Heart left ventricle (tissue), 16 donors: ENCODE measurements at places on chromosomes 7 and 10.

- H3K4me3 ChIP-seq: no peak overlapping the region
- no peaks in the 10 kb centered on the region for H3K4me1 ChIP-seq
- peaks cover 96% of the 10 kb centered on the region for H3K36me3 ChIP-seq
Observed at GRCh38 chr7:98996150-98996552, 117.8 kb downstream of the TRRAP start.

- no peaks in the 10 kb centered on the region for H3K36me3 ChIP-seq
- no peak for DNase-seq
- no peak overlapping the region for H3K27ac ChIP-seq
- no peaks in the 10 kb centered on the region for H3K27me3 ChIP-seq
- H3K4me3 ChIP-seq: no peak overlapping the region
- H3K4me1 ChIP-seq: peaks cover 13% of the 10 kb centered on the region
Observed at GRCh38 chr10:102211615-102212299, 14.3 kb upstream of the ELOVL3 start.

- DNase-seq: peak; percentile 10
- peaks cover 3% of the 10 kb centered on the region for H3K4me1 ChIP-seq
- no peak overlapping the region for H3K27ac ChIP-seq
Observed at GRCh38 chr7:73828107-73828803, 2.5 kb upstream of the CLDN4 start.

DNA sequence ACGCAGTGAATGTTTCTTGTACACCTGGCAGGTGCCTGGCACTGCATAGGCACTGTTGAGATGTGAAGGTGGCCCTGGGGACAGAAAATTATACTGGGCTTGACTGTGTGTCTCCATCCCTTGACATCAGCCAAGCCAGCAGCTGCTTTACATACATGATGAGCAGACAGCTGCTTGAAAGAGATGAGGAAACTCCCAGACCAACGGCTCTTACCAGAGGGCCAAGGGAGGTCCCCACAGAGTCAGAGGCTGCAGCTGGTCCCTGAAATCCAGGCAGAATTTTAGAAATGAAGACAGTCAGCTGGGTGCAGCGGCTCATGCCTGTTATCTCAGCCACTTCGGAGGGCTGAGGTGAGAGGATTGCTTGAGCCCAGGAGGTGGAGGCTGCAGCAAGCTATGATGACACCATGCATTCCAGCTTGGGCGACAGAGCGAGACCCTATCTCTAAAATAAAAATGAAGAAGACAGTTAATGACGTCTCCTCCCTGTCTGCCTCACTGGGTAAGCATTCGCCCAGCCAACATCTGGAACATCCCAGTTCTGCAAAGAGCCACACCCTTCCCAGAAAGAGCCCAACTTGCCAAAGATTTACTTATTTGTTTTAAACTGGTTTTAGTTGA lies 17.6 kb downstream of the LIMK1 start:
- no peak overlapping the region for H3K27ac ChIP-seq
- peaks cover 70% of the 10 kb centered on the region for H3K36me3 ChIP-seq
- no peaks in the 10 kb centered on the region for H3K4me1 ChIP-seq
- H3K27me3 ChIP-seq: no peaks in the 10 kb centered on the region
- DNase-seq: no peak

GRCh38 chr7:41383596-41383995 lies 319.3 kb downstream of the INHBA start:
- no peaks in the 10 kb centered on the region for H3K27me3 ChIP-seq
- no peak overlapping the region for H3K4me3 ChIP-seq
- H3K4me1 ChIP-seq: no peaks in the 10 kb centered on the region
- H3K27ac ChIP-seq: no peak overlapping the region
- H3K36me3 ChIP-seq: no peaks in the 10 kb centered on the region
- DNase-seq: no peak

DNA sequence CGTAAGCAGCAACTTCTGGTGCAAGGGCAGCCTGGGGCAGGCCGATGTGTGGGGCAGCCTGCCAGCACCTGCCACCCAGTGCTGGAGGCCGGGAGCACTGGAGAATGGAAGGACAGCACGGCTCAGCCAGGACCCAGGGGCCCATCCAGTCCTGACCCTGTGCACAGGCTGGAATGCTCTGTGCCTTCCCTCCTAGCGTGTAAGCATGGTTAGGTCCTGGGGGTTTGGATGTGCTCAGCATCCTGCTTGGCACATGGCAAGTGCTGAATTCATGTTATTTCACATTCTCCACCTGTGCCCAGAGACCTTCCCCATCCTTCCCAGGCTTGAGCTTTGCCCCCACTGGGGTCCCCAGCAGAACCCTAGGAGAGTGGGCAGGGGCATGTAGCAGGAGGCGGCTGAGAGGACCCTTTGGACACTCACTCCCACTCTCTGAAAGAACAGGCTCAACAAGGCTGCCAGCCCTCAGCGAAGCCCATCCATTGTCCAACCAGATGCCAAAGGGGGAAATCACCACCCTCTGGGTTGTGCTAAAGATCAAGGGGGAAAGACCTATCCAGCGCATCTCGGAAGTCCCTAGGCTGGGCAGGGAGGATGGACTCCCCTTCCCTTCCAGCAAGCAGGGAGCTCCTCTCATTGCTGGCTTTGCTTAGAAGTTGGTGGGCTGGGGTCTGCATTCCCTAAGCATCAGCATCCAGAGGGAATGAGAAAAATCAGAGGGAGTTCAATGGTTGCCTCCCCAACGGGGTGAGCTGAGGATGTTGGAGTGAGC lies 29.7 kb downstream of the ANXA8 start:
- H3K27me3 ChIP-seq: no peaks in the 10 kb centered on the region
- no peak for DNase-seq
- H3K27ac ChIP-seq: no peak overlapping the region
- no peaks in the 10 kb centered on the region for H3K4me1 ChIP-seq
- no peaks in the 10 kb centered on the region for H3K36me3 ChIP-seq

DNA sequence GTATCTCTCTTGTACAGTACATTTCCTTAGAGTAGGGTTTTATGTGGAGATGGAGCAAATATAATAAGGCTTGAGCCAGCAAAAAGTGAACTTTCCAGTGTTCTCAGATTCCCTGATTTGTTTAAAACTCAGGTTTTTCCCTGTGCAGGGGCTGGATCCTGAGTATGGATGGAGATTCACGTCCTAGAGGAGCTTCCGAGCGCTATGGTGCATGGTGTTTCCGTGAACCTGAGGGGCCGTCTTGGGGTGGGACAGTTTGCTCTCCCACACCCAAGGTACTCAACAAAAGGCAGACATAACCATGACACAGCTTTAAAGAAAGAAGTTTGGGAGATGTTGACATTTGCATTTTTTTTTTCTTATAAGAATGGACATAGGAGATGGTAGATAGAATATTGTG lies 122.5 kb downstream of the SEC23IP start:
- H3K4me3 ChIP-seq: no peak overlapping the region
- DNase-seq: no peak
- H3K27me3 ChIP-seq: peaks cover 11% of the 10 kb centered on the region
- no peaks in the 10 kb centered on the region for H3K36me3 ChIP-seq
- no peaks in the 10 kb centered on the region for H3K4me1 ChIP-seq

GRCh38 chr10:68462536-68462935 lies 9.2 kb downstream of the DNA2 start:
- peaks cover 4% of the 10 kb centered on the region for H3K36me3 ChIP-seq
- no peak overlapping the region for H3K4me3 ChIP-seq
- H3K4me1 ChIP-seq: no peaks in the 10 kb centered on the region

DNA sequence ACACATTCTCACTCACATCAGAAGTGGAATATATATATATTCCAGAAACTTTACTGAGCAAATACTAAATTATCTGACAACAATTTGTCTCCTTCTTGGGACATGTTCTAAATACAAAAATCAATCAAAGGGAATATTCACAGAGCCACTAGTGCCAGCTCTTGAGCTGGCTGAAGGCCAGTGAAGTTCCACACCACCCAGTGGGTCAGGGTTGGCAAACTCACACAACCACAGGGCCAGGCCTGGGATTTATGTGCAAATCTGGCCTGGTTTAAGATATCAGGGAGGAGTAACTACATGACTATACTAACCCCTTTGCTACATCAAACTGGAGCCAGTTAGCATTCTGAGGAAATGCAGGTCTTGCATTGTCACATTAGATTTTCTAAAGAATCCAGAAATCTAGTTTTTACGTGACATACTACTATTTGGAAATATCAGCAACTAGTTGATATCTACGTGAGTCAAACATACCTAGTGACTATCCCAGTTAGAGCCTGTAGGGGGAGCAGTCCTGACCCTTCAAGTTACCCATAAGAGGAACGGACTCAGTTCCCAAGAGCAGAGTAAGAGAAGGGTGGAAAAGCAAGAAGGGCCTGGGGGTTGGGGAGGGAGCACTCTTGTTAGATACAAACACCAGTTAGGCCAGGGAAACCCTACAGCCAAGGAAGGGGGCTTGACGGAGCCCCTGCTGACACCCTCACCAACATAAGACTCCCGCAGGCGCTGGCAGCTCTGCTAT lies 600.4 kb downstream of the KCNMA1 start:
- H3K4me3 ChIP-seq: no peak overlapping the region
- H3K27ac ChIP-seq: no peak overlapping the region
- no peaks in the 10 kb centered on the region for H3K36me3 ChIP-seq
- DNase-seq: no peak
- H3K4me1 ChIP-seq: peaks cover 7% of the 10 kb centered on the region

- H3K27ac ChIP-seq: no peak overlapping the region
- H3K4me3 ChIP-seq: no peak overlapping the region
- peaks cover 6% of the 10 kb centered on the region for H3K27me3 ChIP-seq
- no peak for DNase-seq
- no peaks in the 10 kb centered on the region for H3K36me3 ChIP-seq
Observed at GRCh38 chr7:31440511-31440910, 73.4 kb upstream of the ITPRID1 start.

DNA sequence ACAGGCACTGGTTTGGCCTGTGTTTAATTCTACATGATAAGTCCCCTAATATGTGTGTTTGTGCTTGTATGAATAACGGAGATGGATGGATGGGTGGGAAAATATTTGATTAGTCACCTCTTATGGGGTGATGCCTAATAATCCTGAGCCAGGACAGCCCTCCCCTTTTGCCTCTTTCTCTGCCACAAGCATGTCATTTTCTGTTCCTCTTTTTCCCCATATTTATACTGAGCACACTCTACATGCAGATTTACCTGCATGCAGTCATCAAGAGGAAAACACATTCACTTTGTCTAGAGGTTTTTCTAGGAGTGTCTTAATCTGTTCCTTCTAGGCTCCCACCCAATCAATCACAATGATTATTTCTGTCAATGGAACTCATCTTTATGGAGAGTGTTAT lies 111.6 kb upstream of the TBX20 start:
- no peak overlapping the region for H3K27ac ChIP-seq
- no peaks in the 10 kb centered on the region for H3K36me3 ChIP-seq
- H3K4me1 ChIP-seq: no peaks in the 10 kb centered on the region
- no peaks in the 10 kb centered on the region for H3K27me3 ChIP-seq
- H3K4me3 ChIP-seq: no peak overlapping the region

GRCh38 chr7:18213652-18214051 lies 186.0 kb upstream of the PRPS1L1 start:
- no peak overlapping the region for H3K4me3 ChIP-seq
- H3K4me1 ChIP-seq: peaks cover 4% of the 10 kb centered on the region
- H3K27me3 ChIP-seq: no peaks in the 10 kb centered on the region
- no peaks in the 10 kb centered on the region for H3K36me3 ChIP-seq
- DNase-seq: no peak

DNA sequence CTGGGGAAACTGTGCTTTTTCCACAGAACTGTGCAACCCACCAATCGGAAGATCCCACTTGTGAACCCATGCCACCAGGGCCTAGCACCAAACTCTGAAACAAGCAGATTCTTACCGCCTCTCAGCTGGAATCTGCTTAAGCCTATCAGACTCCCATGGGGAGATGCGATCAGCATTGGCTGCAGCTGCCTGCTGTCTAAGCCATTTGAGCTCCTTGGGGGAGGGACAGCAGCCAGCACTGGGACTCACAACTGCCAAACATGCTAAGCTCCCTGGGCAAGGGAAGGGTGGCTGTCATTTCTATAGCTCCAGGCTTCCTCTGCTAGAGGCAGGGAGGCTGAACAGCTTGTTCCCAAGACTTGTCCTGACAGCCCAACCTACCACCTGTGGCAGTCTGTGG lies 283.8 kb downstream of the CDK14 start:
- H3K4me3 ChIP-seq: no peak overlapping the region
- no peak overlapping the region for H3K27ac ChIP-seq
- H3K27me3 ChIP-seq: no peaks in the 10 kb centered on the region

GRCh38 chr10:10946801-10947200 lies 70.9 kb upstream of the CELF2 start:
- H3K4me3 ChIP-seq: no peak overlapping the region
- no peak for DNase-seq
- H3K27me3 ChIP-seq: no peaks in the 10 kb centered on the region
- H3K4me1 ChIP-seq: no peaks in the 10 kb centered on the region

DNA sequence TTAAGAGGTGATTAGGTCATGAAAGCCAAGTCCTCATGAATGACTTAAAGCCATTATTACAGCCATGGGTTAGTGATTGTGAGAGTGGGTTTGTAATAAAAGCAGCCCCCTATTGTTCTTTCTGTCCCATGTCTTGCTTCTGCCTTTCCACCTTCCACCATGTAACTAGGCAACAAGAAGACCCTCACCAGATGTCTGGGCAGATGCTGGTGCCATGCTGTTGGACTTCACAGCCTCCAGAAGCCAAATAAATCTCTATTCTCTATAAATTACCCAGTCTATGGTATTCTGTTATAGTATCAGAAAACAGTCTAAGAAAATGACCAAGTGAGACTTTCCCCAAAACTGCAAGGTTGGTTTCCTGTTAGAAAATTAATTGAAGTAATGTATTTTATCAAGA lies 460.3 kb upstream of the ADARB2 start:
- H3K36me3 ChIP-seq: no peaks in the 10 kb centered on the region
- no peak overlapping the region for H3K27ac ChIP-seq
- no peak overlapping the region for H3K4me3 ChIP-seq

DNA sequence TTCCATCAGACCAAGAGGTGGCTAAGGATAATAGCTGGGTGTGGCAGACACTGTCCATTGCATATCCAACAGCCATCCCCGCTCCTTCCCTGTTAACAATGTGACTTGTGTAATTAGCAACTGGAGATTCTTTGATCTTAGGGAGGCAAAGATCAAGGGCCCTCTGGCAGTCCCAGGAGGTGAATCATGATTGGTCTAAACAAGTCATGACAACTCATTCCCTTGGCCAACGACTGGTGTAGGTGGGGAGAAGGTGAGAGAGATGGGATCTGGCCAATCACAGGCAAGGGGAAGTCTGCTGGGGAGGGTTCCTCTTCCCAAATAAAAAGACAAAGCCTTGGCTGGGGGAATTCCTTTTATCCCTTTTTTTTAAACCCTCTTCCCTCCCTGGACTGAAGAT lies 46.2 kb upstream of the COMTD1 start:
- DNase-seq: no peak
- peaks cover 8% of the 10 kb centered on the region for H3K4me1 ChIP-seq
- H3K36me3 ChIP-seq: no peaks in the 10 kb centered on the region
